T-helper 17 cell (primary cell): ENCODE measurements at places on chromosomes 4 and X.

GRCh38 chr4:89140168-89140759 lies 28.9 kb downstream of the TIGD2 start:
- DNase-seq: no peak

- DNase-seq: no peak
Observed at GRCh38 chr4:111400741-111401140, 744.5 kb upstream of the FAM241A start.

- DNase-seq: no peak
Observed at GRCh38 chr4:16117164-16117563, 33.3 kb upstream of the PROM1 start.

- DNase-seq: no peak
Observed at GRCh38 chr4:110059556-110060191, 138.7 kb downstream of the ELOVL6 start.

DNA sequence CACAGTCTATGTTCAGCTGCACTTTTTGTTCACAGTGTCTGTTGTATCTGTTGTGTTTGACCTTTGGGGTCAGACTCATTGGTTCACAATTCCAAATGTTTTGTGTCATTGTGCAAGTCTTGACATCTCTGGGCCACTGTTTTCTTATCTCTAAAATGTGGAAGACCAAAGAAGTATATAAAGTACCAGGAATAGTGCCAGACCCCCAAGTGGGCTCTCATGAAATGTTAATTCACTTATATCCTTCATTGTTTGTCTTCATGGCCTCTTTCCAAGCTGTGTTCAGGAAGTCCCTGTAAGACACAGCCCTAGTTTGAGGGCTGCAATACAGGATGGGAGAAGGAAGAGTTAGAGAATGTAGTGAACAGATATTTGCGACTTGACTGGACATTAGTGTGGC lies 468.3 kb upstream of the BOD1L1 start:
- no peak for DNase-seq

DNA sequence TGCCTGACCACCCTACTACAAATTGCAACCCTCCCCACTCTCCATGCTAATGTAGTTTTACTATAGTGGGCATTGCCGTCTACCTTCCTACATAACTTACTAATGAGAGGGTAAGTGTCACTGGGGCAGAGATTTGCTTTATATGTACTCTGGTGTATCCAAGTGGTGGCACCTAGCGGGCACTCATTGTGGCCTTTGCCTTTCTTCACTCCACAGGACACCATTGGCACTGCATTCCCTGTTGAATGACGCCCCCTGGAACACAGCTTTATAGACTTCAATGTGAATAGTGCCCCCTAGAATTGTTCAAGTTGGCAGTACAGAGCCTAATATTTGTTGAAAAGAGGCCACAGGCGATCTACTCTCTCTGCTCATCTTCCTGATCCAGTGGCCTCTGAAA lies 215.8 kb downstream of the MID1IP1 start:
- DNase-seq: no peak

- no peak for DNase-seq
Observed at GRCh38 chrX:15761564-15762191, 23.6 kb downstream of the CA5B start.

DNA sequence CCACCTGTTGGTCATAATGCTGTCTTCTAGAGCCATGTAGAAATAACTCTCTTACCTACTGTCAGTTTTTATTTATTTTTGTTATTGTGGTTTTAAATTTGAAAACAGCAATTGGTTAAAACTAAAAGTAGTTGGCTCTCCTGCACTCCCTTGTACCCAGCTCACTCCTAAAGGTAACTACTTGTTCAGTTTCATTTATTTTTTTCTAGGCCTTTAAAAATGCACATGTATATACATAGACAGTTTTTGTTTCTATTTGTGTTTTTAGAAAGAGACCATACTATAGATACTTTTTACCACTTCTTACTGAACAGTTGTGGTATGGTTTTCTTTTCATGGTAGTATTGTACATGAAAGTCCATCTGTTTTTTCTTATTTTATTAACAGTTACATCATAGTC lies 16.8 kb downstream of the SMAD1 start:
- no peak for DNase-seq

DNA sequence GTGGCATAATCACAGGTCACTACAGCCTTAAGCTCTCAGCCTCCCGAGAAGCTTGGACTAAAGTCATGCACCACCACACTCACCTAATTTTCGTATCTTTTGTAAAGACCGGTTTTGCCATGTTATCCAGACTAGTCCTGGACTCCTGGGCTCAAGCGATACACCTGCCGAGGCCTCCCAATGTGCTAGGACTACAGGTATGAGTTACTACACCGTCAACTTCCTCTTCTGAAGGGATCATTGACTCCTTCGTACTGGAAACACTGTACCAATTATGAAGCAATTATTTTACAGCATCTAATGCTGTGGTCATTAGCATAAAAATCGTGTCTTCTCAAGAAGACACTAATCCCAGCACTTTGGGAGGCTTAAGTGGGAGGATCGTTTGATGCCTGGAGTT lies 35.2 kb downstream of the PDS5A start:
- no peak for DNase-seq

- DNase-seq: no peak
Observed at GRCh38 chr4:31918891-31919290, 1198.7 kb downstream of the PCDH7 start.

GRCh38 chr4:43496602-43497001 lies 604.1 kb downstream of the GRXCR1 start:
- no peak for DNase-seq

DNA sequence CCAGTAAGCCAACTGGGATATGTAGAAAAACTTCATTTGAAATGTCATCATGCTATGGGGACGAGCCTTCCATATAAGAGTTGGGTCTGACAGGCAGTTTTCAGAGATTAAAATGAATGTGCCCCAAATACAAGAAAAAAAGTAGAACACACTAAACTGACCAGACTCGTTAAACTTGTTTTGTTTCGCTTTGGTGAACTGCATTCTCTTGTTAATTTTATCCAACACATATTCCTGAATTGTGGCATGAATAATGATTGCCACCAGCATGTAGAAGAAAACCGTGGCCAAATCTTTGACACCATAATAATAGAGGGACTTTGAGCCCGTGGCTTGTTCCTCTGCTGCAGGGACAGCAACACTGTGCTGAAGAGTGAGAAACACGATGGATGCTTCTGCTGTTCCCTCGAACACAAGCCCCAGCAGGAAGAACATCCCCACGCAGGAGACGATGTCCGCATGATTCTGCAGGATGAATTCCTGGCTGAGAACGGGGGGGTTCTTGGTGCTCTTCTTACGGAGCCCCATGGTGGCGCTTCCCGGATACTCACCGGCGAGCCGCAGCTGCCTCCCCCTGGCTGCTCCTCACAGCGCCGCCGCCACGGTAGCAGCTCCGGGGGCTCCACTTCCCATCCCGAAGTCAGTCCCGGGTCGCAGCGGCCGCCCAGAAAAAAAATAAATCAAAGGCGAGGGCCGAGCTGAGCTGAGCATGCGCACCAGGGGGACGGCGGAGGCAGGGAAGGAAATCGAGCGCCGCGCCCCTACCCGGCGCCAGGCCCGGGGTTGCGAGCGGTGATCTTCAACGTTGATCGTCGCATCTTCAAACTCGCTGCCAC lies at the start of gene TRAM1L1:
Gene TRAM1L1, minus strand, starts transcription at position 711 of the 836 bp plus-strand sequence. Its CDS starts 183 bp downstream, at position 528.
- DNase-seq: no peak

DNA sequence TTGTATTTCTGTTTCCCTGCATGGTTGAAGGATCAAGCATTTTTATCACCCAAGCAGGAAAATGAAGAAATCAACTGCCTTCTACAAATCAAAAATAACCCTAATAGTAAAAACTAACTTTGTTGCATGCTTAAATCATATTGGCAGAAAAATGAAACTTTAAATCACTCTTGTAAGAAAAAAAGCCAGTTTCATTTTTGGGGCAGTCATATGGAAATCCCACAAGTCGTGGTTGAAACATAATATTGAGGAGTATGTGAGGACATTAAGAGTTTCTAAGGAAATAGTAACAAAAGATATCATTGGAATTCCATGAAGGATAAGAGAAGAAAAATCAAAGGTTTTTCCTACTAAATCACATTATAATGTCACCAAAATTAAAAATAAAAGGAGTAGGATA lies 8.4 kb downstream of the TEC start:
- DNase-seq: no peak

- DNase-seq: no peak
Observed at GRCh38 chr4:170339522-170339921, 249.8 kb upstream of the AADAT start.

DNA sequence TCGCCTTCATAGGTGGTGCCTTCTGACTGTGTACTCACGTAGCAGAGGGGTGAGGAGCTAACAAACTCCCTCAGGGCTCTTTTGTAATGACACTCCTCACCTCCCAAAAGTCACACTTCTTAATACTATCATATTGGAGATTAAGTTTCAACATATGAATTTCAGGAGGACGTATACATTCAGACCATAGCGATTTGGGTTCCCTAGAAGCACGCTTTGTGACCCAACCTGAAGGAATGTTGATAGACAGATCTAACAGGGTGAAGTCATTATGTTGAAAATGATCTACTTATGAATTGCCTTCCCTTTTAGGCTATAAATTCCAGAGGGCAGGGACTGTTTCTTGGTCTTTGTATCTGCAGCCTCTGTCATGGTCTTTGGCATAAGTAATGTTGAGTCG lies 3.2 kb upstream of the KLHL34 start:
- no peak for DNase-seq

DNA sequence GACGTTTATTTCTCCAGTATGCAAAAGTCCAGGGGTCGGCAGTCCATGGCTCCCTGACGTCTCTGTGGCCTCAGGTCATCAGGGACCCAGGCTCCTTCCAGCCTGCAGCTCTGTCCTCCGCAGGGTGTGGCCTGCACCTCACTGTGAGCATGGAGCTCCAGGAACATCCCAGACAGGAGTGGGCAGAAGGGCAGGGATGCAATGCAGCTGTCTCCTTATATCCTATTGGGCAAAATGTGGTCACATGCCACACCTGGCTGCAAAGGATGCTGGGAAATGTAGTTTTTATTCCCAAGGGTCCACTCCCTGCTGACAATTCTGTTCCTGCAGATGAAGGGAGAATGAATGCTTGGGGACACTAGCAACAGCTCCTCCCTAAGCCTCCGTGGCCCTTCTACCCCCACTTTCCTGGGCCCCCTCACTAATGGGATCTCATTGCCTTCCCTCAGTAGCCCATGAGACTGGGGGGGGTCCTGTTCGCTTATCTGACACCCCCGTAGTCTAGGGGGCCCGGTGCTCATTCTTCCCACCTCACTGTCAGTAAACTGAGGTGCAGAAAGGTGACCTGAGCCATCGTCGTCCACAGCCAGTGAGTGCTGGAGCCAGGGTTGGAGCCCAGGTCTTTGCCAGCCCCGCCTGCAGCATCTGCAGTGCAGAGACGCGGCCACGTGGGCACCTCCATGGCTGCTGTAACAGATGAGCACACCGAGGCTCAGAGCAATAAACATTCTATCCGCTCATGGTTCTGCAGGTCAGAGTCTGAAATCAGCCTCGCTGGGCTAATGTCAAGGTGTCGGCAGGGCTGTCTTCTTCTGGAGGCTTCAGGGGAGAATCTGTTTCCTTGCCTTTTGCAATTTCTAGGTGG lies 5.9 kb upstream of the GRPEL1 start:
- DNase-seq: no peak

GRCh38 chrX:143429131-143429530 lies 88.1 kb downstream of the SPANXN3 start:
- DNase-seq: no peak

DNA sequence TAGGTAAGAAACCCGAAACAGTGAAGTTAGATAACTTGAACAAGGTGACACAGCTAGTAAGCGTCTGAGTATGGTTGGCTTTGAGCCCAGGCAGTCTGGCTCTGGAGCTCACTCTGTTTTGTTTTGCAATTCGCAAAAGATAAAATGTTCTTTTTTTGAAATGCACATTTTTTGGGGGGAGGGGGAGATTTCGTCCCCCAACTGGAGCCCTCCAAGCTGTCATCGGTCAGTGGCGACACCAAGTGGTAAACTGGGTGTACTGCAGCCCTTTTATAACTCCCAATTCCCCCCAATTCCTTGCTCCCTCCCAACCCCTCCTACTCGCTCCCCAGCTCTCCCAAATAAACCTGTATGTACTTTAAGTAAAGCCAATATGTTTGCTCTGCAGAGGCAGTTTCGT lies 2.8 kb upstream of the CLCN5 start:
- peak; percentile 10 for DNase-seq

DNA sequence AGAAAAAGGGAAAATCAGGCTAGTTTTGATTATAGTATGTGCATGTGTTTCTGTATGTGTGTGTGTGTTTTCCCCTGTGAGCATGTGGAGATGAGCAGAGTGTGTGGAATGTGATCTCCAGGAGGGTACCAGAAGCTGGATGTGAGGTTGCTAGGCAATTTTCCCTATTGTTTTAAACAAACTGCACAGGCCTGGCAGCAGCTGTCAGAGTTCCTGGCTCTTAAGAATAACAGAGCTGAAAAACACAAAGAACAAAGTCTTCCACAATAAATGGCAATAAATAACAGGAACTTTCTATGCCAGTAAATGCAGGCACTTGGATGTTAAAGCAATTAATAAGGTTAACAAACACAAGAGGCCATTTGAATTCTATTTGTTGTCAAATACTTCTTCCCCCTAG lies 344.6 kb upstream of the CTSO start:
- no peak for DNase-seq

- no peak for DNase-seq
Observed at GRCh38 chrX:130654409-130654950, 248.5 kb downstream of the ENOX2 start.

GRCh38 chr4:153643406-153644383 lies 40.4 kb upstream of the TLR2 start:
- DNase-seq: no peak

DNA sequence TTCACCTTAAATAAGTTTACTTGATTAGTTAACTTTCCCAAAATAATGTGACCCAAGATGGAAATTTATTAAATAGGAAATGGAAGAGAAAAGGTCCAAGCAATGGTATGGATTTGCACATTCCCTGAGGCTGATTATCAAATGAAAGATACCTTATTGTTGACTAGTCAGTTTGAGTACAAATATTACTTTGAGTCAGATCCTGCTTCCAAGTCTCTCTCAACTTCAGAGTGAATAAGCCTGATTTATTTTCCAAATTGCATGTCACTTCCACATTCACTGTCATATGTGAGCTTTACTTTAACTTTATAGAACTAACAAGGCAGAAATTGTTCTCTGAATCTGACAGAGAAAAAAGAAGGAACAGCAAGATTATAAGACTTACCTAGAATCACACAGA lies 520.8 kb downstream of the RAB28 start:
- DNase-seq: no peak

DNA sequence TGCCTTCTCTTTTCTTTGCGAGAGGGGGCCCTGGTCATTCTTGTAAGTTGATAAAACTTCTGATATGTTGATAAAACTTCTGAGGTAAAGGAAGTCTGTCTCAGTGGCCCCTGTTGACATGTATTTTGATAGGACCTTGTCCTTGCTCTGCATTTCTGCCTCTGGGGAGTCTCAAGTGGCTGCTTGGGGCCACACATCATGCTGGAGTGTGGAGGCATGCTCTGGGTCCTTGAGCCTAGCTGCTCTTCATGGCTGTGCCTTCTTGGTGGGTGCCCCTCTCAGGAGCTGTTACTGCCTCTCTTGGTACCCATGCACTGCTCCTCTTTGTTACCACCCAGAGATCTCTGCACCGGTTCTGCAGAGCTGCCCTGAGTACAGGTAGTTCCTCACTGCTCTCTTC lies 14.2 kb downstream of the NSD2 start:
- no peak for DNase-seq
